ENCODE measurements at places on chromosomes 7 and 10.

GRCh38 chr10:132170561-132171361 is 16.0 kb upstream of the DPYSL4 start:
- no peak for DNase-seq

- no peak for DNase-seq
Observed at GRCh38 chr7:139060695-139061237, 24.9 kb upstream of the ZC3HAV1L start.

DNA sequence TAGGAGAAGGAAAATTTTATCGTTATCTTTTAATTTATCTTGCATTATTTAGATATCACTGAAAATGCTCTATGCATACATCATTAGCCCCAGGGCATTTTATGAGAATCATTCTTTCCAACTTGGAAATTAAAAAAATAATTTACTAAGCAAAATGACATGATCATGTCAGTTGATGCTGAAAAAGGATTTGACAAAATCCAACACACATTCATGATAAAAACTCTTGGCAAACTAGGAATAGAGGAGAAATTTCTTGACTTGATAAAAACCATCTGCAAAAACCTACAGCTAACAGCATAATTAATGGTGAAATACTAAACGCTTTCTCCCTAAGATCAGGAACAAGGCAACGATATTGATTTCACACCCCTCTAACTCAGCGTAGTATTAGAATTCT is 40.2 kb upstream of the RSU1 start:
- no peak for DNase-seq

GRCh38 chr10:18429335-18429734 is 222.1 kb downstream of the NSUN6 start:
- no peak for DNase-seq

DNA sequence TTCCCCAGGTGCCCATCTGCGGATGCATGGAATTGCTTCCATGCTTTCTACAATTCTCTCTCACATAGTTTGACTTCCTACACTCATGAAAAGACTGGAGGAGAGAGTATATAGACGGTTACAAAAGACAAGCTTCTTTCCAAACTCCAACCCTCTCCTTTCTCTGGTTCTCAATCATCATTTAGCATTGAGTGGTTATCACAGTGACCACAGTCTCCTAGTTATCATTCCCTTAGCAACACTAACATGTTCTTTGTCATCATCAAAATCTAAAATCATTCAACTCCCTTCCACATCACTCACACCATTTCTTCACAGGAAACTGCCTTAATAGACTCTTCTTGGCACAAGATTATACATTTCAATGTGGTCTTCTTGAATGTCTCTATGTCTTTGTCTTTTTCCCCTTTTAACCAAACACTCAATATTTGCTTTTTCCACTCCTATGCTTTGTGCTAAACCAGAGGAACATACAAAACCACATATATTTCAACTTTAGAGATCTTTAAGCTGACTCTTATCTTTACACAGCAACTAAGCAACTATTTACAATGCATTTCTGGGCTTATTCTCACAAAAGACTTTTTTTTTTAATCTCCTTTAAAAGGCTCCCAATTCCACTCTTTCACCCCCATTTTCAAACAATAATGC is 126.3 kb downstream of the CNOT4 start:
- DNase-seq, result no peak

- no peak for DNase-seq
Observed at GRCh38 chr7:126436213-126436868, 816.4 kb downstream of the GRM8 start.

- DNase-seq, result no peak
Observed at GRCh38 chr10:11397077-11397965, 214.1 kb downstream of the USP6NL start.

DNA sequence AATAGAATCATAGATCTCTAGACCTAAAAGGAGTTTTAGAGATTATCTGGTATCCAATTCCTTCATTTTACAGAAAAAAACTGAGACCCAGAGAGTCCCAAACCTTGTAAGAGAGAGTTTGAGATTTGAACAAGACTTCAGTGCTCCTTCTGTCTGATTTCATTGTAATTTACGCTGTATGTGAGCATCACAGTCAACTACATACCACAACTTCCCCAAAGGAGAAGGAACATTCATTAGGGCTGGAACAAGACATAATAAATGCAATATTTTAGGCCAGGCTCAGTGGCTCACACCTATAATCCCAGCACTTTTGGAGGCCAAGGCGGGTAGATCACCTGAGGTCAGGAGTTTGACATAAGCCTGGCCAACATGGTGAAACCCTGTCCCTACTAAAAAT is 17.3 kb upstream of the PRKAR2B start:
- no peak for DNase-seq

- DNase-seq, result peak; percentile 32
Observed at GRCh38 chr7:136039577-136040345, 62.6 kb upstream of the MTPN start.

GRCh38 chr10:89001729-89002072 is 11.1 kb downstream of the FAS start:
- DNase-seq, result no peak

- DNase-seq, result no peak
Observed at GRCh38 chr10:5321273-5321672, 43.5 kb upstream of the UCN3 start.

DNA sequence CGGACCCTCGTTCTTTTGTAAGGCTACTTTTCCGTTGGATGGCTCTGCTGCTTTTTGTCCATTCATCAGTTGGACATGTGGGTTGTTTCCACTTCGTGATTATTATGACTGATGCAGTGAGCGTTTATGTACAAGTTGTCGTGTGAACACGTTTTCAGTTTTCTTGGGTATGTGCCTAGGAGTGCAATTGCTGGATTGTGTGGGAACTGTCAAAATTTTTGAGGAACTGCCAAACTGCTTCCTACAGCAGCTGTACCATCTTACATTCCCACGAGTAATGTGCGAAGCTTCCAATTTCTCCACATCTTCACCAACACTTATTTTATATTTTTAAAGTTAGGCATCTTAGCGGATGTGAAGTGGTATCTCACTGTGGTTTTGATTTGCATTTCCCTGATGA is 10.4 kb downstream of the FKBP6 start:
- no peak for DNase-seq

GRCh38 chr7:132771301-132771730 is 195.0 kb upstream of the PLXNA4 start:
- no peak for DNase-seq

GRCh38 chr7:9945857-9946256 is 1027.8 kb upstream of the PHF14 start:
- peak; percentile 62 for DNase-seq

GRCh38 chr7:101218236-101219125 is 516 bp downstream of the ZNHIT1 start:
- no peak for DNase-seq

- no peak for DNase-seq
Observed at GRCh38 chr7:21463524-21463923, 35.6 kb downstream of the SP4 start.

- no peak for DNase-seq
Observed at GRCh38 chr7:106968160-106968559, 76.3 kb upstream of the PRKAR2B start.

DNA sequence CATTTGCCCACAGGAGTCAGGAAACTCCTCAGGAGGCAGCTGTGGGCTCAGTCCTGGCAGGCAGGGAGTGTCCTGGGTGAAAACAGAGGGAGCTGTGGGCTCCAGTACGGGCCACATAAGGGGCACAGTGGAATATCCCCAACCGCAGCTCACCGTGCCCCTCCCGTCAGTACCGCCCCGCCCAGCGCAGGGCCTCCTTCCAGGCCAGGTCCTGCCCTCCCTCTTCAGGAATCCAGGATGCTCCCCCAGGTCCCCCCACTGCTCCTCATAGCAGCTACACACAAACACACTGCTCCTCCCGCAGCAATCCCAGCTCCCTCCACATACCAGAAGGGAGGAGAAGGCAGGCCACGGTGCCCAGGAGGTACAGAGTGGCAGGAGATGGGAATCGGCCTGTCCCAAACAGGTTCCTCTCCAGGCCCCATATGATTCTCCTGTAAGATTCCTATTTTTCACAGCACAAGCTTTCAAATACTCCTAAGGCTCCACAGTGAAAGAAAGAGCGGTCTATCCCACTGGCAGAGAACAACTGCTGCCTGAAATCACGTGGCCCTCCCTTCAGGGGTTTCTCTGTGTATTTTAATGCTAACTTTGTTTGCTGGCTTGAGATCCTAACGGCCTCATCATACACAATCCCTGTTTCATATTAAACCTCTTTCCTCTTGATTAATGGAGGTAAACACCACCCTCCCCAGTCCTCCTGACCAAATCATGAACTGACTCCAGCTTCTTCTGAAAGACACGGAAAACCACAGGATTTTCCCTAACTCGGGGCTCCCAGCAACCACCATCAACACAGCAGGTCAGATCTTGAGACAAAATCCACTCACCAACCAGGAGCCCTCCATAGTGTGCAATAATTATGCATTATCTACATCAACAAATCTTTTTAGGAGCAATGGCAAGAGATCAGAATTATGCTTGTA is 178.7 kb downstream of the TNS3 start:
- DNase-seq, result peak; percentile 56

DNA sequence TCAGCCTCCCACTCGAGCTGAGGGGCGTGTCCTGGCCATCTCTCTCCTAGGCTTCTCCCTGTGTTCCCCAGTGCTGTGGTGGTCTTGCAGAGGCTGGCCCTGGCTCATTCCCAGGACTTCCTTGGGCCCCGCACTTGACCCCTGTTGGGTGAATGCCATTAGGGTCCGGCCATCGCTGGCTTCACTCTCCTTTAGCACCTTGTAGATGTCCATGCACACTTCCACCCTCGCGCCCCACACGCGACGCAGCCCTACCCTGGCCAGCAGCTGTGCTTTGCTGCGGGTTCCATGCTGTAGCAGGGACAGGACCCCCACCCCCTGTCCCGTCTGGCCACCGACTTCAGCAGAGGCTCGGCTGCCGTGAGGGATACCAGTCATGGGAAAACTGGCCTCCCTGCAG is 46.3 kb downstream of the PITRM1 start:
- no peak for DNase-seq

- no peak for DNase-seq
Observed at GRCh38 chr10:74011770-74012169, 13.9 kb downstream of the VCL start.

- DNase-seq, result peak; percentile 46
Observed at GRCh38 chr7:133977409-133978274, 149.5 kb upstream of the LRGUK start.

DNA sequence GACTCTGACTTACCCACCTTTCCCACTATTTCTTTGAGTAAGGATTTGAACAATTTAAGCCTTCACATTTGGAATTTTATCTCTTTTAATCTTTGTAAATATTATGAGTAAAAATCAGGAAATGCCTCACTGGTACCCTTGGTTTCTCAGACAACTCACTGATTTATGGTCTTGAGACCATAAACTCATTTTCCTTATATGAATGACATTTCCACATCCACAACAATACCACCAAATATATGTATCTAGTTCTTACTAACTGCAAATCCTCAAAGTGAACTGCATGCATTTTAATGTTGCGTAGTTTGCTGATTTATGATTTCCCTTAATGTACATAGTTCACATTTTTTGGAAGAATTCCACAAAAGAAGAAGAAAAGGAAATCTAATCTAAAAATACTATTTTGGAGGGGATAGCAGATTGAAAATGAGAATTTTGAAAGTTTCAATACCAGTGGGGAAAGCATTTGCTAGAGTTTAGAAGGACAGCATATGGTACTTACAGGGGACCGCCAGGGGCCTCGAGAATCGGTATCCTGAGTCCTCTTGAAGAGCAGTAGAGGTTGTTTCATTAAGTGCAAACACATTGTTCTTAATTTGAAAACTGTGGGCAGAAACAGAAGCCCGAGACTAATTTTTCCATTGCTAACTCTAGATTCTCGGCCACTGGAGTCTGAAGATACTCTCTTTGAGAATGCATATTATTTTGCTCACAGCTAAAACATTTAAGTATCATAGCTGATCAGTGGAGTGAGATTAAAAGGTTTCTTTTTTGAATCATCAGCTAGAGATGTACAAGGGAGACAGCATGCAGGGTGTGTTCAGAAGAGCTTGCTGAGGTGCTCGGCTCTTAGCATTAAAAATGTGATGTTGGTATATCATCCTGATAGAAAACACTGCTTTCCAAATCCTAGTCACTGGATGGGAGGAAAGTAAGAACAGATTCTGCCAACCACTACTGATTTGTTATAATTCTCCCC is 964.0 kb downstream of the GATA3 start:
- DNase-seq, result no peak

DNA sequence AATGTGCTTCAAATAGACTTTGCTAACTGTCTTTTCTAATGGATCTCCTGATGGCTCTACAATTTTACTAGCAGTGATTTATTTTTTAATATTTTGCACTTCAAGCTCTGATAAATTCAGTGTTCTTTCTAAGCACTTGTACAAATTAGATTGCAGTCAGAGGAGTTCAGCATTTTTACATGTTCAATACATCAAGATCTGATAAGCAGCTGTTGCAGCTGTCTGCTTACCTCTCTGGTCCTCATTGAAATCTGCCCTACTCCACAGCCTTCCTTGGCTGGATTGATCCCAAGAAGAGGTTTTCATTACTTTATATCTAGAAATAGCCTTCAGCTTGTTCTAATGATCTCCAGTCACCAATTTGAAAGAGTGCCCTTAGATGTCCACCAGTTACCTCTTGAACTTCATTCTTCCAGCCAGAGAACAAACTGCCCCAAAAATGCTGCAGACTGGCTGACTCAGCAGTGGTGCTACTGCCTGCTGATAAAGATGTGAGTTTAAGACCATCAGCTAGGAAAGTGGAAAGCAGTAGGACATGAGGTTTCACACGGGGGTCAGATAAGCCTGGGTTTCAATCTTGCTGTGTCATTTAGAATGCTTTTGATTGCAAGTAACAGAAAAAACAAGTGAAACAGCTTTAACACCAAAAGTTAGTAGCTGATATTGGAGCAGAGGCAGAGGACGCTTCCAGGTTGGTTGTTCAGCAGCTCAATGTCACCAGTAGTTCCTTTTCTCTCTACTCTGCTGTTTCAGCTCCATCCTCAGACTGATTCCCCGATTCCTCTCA is 350.9 kb upstream of the NPVF start:
- no peak for DNase-seq

DNA sequence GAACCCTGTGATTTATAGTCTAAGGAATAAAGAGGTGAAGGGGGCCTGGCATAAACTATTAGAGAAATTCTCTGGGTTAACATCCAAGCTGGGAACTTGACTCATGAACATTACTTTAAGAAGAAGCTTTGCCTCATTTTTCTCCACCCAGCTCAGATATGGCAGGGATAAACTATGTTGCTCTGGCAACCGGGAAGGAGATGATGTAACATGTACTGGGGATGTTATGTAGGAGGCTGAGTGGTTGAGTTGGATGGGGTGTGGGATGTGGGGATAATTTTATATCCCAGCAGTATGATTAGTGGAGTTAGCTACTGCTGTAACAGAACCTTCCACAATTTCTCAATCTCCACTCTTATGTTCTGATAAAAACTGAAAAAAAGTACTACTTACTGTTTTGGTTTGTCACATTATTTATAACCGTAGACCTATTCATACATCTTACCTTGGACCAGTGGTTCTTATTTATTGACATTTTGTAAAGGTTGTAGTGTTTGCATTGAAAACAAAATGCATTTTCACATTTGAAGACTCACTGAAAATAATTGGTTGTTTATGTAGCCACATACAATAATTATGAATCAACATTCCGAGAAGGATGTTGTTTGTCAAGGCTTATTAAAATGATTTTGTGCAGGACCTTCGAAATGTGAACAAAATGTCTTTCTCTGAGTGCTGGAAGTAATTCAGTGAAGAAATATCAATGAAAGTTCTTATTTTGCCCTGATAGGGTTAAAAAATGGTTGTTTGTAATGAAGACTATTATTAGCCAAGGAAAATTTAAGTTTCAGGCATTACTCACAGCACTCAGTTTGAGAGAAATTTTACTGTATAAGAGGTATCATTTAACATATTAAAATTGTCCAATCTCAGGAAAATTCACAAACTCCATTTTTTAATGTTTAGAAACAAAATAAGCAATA is 1.3 kb downstream of the OR2F2 start:
- DNase-seq, result no peak
